Motor neuron (in vitro differentiated cells): ENCODE measurements at places on chromosomes 5 and 9.

GRCh38 chr5:89279391-89280036, 396.5 kb upstream of the MEF2C start:
- no peak for ATAC-seq

GRCh38 chr9:130289711-130290241, 24.2 kb downstream of the HMCN2 start:
- ATAC-seq, result no peak

- ATAC-seq, result no peak
Measured at GRCh38 chr5:78612227-78613150, 36.1 kb downstream of the LHFPL2 start.

GRCh38 chr5:96660971-96661854, 963 bp upstream of the CAST start:
- ATAC-seq, result no peak

GRCh38 chr5:154465169-154465568, 12.9 kb downstream of the HAND1 start:
- no peak for ATAC-seq

DNA sequence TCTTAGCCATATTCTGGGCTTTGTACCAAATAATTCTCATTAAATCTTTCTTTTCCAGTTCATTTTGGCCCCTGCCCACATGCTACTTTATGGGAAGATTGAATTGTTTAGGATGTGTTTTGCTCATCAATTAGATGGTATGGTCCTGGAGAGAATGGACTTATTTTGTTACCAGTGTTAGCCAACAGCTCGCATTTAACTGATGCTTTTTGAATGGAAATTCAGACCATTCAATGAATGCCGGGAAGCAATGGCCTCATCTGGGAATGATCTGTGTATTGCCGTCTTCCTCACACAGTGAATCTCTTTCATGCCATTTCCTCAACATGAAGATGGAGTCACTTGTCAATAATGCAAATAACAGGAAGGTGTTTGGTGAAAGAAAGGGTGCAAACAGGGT, 370.6 kb upstream of the PIK3R1 start:
- peak; percentile 21 for ATAC-seq

- peak; percentile 49 for ATAC-seq
Measured at GRCh38 chr5:124655921-124656511, 90.4 kb downstream of the ZNF608 start.
